ENCODE measurements at places on chromosomes 12 and 14. TPM values are rescaled to one million over a fixed set of nuclear protein-coding genes. Genes with fewer than 3 reads are reported as not detected.

DNA sequence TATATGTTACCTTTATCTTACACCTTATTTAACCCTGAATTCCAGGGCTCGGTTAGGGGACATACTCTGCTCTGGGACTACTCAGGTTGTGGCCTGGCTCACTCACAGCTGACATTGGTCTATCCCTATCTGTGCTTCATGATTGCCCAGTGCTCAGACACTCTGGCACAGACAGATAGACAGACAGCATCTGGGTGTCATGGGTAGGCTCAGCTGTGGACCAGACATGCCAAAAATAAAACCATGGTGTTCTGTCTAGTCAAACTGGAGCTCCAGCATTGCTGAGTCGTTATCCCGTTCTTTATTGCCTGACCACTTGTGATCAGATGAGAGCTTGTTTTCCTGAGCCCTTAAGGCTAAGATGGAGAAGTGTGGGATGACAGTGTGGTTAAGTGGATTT is 29.0 kb downstream of the FBXW8 start:
- no peak for DNase-seq

DNA sequence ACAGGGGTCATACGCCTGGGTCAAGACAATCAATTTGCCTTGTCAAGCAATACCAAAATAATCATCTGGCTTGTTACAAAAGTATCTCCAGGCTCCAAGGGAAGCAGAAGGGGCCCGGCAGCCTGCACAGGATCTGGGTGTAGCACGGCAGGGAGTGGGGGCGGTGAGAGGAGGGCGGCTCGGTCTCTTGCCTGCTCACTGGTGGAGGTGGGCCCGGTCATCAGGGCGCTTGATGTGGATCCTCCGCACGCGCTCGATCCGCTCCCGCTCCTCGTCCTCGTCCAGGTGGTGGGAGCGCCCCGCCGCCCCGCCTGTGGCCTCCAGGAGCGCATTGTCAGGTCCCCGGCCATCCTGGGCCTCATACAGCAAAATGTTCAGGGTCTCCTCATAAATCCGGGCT is 25.7 kb downstream of the KCTD10 start:
- DNase-seq = no peak

DNA sequence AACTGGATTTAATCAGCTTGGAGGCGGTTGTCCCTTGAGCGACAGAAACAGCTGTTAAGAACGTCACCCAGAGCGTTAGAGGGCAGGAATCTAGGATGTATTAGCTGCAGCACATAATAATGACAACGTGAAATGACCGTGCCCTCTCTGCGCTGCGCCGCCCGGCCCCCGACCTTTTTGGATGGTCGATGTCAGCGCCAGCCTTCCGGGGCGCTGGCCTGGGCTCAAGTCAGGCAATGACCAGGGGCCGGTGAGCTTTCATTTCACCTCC is 427 bp upstream of the TMEM120B start:
- DNase-seq = peak; percentile 62

- DNase-seq = no peak
These were observed 6.0 kb downstream of the CACNA1C start for GRCh38 chr12:2058837-2059236.

DNA sequence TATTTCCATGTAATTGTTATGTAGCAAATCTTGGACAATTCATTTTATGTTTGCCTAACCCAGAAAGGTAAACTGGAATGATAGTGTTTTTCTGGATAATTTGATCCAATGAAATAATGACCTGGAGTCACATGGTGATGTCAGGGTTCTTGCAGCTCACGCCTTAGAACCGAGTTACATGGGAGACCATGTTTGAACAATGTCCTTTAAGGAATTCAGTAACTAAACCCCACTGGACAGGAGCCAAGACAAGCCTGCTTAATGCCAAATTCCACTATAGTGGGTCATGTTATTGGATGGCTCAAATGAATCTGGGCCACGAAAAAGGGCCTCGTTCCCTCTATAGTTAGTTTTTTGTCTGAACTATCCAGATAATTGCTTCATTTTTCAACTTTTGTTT is 255.8 kb upstream of the HMGA2 start:
- no peak for DNase-seq

- DNase-seq = no peak
These were observed 1.1 kb upstream of the ZNF219 start for GRCh38 chr14:21099596-21099985.

DNA sequence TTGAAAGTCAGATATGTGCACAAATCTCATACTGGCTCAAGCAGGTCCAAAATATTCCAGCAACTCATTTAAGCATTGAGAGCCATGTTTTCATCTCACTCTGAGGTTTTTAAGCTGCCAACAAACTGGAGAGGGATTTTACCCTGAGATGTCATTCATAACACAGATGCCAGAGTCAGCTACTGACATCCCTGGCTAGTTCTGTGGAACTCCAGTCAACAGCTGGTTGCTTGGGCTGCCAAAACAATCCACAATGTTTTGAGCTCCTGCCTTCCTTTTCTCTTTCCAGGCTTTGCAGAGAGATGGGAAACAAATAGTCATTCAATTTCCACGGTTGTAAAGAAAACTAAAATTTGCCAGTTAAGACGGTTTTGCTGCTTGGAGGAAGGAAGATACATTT is 621.2 kb upstream of the FBXO33 start:
- DNase-seq = no peak

GRCh38 chr12:69068448-69068847 is 135.5 kb upstream of the CPM start:
- no peak for DNase-seq

DNA sequence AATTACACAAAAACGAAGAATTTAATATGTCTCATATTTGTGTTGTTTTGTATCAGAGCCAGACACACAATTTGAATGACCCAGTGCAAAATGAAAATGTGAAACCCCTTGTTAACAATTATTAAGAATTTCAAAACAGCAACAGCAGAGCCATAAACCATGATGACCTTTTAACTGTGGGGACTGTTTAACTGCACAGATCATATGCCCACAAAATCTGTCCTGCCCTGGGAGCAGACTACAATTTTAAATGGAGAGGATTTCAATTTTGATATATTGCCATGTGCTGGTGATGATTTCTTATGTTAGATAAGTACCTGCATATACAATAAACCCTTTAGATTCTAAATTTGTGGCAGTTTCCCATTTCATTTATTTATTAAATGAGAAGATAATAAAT is 455.5 kb upstream of the MGAT4C start:
- no peak for DNase-seq

DNA sequence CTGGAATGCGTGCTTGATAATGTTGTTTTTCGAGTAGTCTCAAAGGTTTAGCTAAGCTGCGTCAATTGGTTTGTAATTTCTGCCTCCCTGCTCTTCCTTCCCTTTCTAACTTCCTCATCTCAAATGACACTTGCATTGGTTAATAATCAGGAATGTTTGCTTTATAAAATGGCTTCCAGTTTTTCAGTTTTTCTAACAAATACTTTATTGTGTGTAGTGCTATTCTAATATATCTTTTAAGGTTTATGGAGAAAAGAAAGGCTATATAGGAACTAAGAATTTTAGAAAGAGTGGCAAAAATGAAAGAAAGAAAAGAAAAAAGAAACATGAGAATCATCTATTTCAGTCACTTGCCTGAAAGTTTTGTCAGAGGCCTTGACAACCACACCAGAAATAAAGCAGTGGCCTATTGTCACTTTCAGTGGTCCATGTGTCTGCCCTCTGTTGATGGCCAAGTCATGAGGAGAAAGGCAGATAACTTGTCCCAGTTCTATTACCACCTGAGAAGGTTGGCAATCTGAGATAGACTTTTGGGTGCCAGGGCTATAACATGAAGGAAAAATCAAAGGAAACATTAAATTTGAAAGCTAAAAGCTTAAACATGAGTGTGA is 221.9 kb upstream of the KITLG start:
- DNase-seq = no peak

- DNase-seq = no peak
These were observed 29.2 kb downstream of the GLRX5 start for GRCh38 chr14:95564060-95564459.

GRCh38 chr12:92403210-92404175 is 257.8 kb upstream of the BTG1 start:
- no peak for DNase-seq

DNA sequence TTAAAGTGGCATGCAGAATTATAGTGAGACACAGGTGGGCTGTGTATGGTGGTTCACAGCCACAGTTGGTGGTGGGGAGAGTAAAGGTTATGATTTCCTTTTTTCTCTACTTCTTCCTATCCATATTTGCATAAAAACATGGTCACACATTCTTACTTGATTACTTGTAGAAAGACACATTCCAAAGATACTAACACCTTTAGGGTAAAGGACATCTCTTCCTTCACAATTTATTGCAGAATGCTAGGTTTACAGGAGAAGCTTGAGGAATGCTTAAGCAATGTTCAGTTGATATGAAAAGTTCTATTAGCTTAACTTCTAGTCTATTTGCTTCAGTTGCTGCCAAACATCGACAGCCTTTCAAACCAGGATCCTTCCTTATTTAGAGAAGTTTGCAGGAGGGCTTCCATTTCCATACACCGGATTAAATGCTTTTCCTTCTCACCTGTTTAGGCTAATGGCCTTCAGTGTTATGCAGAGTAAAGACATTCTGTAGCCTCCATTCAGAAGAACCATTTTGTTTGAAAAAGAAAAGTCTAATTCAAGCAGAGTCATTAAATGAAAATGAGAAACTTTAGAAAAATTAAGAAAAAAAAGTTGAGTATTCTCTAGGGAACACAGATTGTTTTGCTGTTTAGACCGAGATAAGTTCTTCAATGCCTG is 2.6 kb upstream of the PHC1 start:
- DNase-seq = no peak

GRCh38 chr12:66060163-66060907 is 70.2 kb downstream of the LLPH start:
- no peak for DNase-seq

GRCh38 chr12:64752833-64753238 is 6.4 kb downstream of the GNS start:
- no peak for DNase-seq

DNA sequence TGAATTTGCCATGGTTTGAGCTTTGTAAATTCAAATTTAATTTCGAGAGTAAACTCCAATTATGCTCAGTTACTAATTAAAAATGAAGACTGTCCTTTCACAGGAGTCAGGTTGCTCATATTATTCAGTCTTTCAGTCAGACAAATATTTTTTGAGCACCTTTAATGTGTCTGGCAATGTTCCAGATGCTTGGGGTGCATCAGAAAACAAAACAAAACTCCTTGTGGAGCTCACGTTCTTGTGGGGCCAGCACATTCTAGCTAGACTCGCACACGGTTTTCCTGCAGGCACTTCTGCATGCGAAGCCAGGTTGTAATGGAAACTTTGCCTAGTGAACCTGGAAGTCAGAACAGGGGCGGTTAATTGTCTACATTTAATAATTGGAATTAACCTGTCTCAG is 64.0 kb upstream of the ATF1 start:
- no peak for DNase-seq

DNA sequence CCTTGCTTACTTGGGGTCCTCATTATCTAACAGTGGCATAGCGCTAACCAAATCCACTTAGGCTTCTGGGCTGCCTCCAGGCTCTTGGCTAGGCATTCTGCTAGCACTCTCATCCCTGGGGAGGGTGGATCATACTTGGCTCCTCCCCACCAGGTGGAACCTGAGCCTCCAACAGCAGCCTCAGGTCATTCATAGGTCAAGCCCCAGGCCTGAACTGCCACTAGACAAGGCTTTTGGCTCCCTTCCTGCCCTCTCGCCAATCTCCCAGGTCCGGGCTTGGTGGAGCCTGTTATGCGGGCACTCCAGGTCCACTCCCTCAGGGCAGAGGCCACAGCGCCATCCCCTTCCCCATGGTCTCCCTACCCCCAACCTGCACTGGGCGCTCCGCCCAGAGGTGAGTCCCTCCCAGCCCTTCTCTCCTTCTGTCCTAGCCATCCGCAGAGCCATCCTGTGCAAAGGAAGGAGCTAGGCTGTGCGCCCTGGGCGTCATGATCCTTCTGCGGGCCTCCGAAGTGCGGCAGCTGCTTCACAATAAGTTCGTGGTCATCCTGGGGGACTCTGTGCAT is 154.9 kb upstream of the AMIGO2 start:
- no peak for DNase-seq

- no peak for DNase-seq
These were observed 47.9 kb downstream of the NEUROD4 start for GRCh38 chr12:55067701-55068100.

- DNase-seq = no peak
These were observed 214.8 kb downstream of the DPF3 start for GRCh38 chr14:72679141-72679535.

DNA sequence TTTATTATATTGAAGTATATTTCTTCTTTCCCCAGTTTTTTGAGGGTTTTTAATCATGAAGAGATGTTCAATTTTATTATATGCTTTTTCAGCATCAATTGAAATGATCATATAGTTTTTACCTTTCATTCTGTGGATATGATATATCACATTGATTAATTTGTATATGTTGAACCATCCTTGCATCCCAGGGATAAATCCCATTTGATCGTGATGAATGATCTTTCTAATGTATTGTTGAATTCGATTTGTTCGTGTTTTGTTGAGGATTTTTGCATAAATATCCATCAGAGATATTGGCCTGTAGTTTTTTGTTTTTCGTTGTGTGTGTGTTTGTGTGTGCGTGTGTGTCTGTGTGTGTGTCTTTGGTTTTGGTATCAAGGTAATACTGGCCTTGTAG is 196.4 kb downstream of the CRADD start:
- no peak for DNase-seq

GRCh38 chr12:19140381-19141236 is 11.1 kb downstream of the PLEKHA5 start:
- DNase-seq = no peak

BEST3 gene
- not detected for total RNA-seq

ABHD12B gene
- not detected for total RNA-seq

SLC39A5 gene
- 0.80 TPM for total RNA-seq

FOXG1 gene
- total RNA-seq = 0.09 TPM

PPP4R4 gene
- 1.0 TPM for total RNA-seq

BCL11B gene
- 0.85 TPM for total RNA-seq

TAS2R46 gene
- 2.8 TPM for total RNA-seq

LTB4R2 gene
- total RNA-seq = 5.6 TPM

SOAT2 gene
- 1.2 TPM for total RNA-seq

ASCL1 gene
- not detected for total RNA-seq

All from sciatic nerve (tissue), 2 donors.